ENCODE measurements at places on chromosomes 4 and X. TPM values are rescaled to one million over a fixed set of nuclear protein-coding genes. Genes with fewer than 3 reads are reported as not detected.

Gene ARHGAP36
- not detected for total RNA-seq

Gene WAS
- 0.09 TPM for total RNA-seq

Gene ADH1B
- total RNA-seq, result not detected

Gene FAM199X
- total RNA-seq, result 32.7 TPM

Gene STPG2
- not detected for total RNA-seq

Gene HNRNPDL
- 184 TPM for total RNA-seq

Gene PLAC1
- not detected for total RNA-seq

Gene RPA4
- 1.7 TPM for total RNA-seq

Gene CAPN6
- total RNA-seq, result not detected

Gene TMEM31
- total RNA-seq, result not detected

Gene NDUFC1
- 43.2 TPM for total RNA-seq

Gene NAA11
- not detected for total RNA-seq

Gene PLP2
- total RNA-seq, result 2.6 TPM

Gene SLC10A6
- 0.85 TPM for total RNA-seq

Gene RENBP
- total RNA-seq, result 27.4 TPM

Gene BEND2
- under 0.01 TPM for total RNA-seq

Gene MGST2
- total RNA-seq, result 117 TPM

Gene MAGEC2
- total RNA-seq, result not detected

Gene NAT8L
- under 0.01 TPM for total RNA-seq

Gene HMGB2
- total RNA-seq, result 215 TPM

Gene CYLC1
- total RNA-seq, result not detected

Gene DDX53
- not detected for total RNA-seq

Gene SLC9A7
- 16.5 TPM for total RNA-seq

Gene HTR2C
- total RNA-seq, result not detected

Gene MECP2
- 34.9 TPM for total RNA-seq

Gene TRIM2
- 12.6 TPM for total RNA-seq

Gene SSX2
- not detected for total RNA-seq

Gene MAGEA6
- total RNA-seq, result not detected

Gene SERTM2
- not detected for total RNA-seq

Gene SAGE1
- not detected for total RNA-seq

Gene SYP
- 0.14 TPM for total RNA-seq
